ENCODE measurements at places on chromosomes 1 and 21.

DNA sequence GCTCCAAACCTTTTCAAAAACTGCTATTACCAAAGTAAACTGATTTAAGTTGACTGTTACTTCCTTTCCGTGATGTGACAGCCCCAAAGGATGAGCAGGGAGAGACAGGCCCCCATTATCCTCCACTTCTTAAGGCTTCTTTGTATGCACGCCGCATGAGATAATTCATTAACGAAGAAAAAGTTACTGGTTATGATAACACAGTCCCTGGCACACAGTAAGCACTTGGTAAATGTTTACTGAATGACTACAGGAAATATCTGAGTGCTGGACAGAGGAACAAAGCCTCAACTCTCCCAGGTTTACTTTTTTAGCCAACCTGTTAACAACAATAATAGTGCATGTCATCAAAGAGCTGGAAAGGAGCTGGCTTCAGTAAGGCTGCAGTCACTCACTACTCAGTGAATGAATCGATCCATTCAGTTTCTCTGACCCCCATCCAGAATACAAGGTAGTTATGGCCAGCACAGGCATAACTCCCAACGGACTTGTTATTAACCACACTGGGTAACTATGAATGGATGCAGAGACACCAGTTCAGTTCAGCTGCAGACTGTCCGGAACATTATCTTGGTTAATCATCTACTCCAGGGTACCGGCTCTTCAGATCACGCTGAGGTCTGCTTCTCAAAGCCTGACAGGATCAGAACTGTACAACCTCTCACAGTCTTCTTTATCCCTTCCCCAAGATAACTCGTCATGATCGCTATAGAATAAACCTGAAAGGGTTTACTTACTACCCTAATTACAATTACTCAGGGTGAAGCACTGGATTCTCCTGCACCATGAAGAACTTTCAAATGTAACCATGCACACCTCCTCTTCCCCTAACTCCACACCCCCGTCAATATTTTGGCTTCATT lies 58.3 kb downstream of the TGFBR3 start:
- no peak for DNase-seq

GRCh38 chr1:166489356-166489669 lies 322.5 kb upstream of the FAM78B start:
- no peak for DNase-seq

DNA sequence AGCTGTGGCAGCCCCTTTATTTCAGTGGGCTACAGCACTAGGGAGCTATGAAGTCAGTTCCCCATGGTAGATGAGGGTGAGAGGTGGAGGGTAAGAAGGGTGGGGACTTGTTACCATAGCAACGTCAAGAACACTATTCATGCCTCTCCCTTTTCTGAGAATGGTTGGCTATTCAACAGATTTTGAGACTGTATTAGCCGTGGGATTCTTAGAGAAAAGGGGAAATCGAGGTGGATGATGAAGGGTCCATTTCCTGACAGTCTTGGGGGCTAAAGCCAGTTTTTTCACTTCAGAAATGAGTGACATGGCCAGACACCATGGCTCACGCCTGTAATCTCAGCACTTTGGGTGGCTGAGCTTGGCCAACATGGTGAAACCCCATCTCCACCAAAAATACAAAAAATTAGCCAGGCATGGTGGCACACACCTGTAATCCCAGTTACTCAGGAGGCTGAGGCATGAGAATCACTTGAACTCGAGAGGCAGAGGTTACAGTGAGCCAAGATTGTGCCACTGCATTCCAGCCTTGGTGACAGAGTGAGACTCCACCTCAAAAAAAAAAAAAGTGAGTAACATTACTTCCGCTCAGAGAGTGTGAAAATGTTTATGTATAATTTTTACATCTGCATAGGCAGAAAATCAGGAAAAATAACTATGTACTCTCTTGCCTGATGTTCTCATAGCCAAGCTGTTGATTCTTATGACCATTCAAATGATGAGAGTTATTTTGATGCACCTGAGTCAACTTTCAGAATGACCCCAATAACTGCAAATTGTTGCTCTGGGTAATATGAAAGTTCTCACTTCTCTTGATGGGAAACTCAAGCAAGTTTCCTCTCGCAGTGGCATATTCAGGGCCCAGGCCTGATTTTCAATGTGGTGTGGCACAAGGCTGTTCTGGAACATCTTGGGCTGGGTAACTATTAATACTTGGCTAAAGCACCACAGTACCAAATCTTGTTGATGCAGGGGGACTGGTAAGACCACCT lies 23.2 kb upstream of the RGSL1 start:
- no peak for DNase-seq

DNA sequence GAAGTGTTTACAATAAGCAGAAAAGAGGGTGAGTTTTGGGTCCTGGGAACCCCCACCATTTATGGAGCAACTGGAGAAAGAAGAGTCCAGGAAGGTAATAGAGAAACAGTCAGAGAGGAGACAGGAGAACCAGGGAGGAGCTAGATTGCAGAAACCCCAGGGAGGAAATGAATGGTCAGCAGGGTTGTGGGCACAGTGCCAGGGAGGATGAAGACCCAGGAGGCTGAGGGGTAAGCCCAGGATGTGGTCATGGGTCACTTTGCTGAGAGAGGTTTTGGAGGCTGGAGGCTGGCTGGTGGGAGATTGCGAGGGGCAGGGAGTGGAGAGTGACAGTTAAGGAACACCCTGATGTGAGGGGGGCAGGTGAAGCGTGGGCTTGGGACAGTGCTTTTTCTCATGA lies 169.9 kb upstream of the CSF3R start:
- DNase-seq = no peak

GRCh38 chr1:207884266-207885029 lies 26.5 kb downstream of the CD34 start:
- DNase-seq = no peak

DNA sequence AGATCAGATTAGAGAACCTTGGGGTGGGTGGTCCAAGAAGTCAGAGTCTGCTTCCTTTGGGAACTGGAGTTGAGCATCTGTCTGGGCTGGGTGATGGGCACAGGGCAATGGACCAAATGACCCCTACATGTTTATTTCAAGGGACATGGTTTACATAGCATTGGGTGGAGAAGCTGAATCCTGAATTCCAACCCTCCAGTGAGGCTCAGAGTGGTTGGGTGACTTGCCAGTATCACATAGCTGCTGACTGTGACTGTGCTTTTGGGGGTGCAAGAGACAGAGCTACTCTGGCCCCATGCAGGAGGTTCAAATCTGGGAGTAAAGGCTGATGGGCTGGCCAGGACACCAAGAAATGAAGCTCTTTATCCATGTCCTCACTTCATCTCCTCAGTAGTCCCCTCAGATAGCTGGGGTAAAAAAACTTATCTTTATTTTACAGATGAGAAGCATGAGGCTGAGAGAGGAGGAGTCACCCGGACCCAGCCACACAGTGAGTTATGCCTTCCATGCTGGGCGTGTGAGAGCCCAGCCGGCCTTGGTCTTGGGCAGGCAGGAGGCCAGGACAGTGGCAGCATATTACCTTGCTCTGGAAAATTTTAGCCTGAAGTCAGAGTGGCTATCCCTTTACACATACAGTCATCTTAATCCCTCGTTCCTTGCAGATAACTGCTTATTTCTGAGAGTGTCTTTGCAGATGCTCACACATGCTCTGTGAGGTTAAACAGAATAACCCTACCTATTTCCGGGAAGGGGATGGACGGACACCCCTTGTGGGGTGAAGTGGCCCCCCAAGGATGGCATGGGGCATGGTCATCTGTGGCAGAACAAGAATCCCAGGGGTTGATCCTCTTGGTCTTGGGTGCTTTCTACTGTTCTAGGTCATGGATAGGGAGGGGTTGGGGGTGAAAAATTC lies 2.8 kb upstream of the SERINC2 start:
- DNase-seq = no peak

- DNase-seq = no peak
These were observed 14.5 kb downstream of the TBX15 start for GRCh38 chr1:118973531-118974137.

- DNase-seq = no peak
These were observed 87.9 kb upstream of the SERTAD4 start for GRCh38 chr1:210144736-210145135.

GRCh38 chr1:167504467-167504827 lies 13.9 kb downstream of the CD247 start:
- DNase-seq = no peak

GRCh38 chr21:42775123-42775522 lies 104.2 kb downstream of the WDR4 start:
- no peak for DNase-seq

DNA sequence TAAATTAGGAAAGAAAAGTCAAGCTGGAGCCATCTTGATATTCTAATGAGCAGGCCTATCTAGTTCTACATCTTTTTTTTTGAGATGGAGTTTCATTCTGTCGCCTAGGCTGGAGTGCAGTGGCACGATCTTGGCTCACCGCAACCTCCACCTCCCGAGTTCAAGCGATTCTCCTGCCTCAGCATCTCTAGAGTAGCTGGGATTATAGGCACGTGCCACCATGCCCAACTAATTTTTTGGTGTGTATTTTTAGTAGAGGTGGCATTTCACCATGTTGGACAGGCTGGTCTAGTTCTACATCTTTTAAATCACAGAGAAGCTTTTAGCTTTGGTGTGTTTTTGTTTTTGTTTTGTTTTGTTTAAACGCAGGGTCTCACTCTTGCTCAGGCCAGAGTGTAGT lies 6.8 kb downstream of the TMEM69 start:
- no peak for DNase-seq

DNA sequence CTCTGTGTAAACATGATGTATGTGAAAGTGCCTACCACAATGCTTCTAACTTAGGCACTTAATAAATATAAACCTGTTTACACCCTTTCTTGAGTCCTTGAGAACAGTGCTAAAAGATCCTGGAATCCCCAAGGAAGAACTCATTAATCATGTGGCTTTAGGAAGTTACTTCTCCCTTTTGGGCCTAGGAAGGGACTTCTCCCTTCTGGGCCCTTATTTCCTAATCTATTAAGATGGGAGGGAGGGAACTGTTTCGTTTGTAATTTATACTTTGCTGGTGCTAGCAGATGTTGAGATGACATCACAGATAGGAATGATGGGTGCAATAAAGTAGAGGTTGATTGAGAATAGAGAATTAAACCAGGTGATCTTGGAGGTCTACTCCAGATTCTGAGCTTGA lies 1.2 kb downstream of the BTF3L4 start:
- no peak for DNase-seq

GRCh38 chr1:151060657-151061421 lies 642 bp downstream of the MLLT11 start:
- no peak for DNase-seq

DNA sequence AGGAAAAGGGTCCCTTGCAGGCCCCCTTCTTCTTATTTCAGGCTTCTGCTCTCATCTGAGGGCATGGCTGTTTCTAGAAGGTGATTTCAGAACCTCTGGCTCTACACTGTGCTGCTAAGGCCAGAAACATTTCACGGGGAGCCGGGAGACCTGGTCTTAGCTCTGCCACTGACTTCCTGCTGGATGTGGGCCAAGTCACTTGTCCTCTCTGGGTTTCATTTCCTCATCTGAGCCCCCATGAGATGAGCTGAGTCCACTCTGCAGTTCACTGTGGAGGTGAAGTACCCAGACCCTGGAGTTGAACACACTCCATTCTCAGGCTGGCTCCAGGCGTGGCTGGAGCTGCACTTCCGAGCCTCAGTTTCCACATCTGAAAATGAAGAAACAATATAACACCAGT lies 2.1 kb downstream of the PADI1 start:
- no peak for DNase-seq

- DNase-seq = no peak
These were observed 39.6 kb downstream of the NUF2 start for GRCh38 chr1:163361123-163361934.
